ENCODE measurements at places on chromosomes 1 and 21. TPM values are rescaled to one million over a fixed set of nuclear protein-coding genes. Genes with fewer than 3 reads are reported as not detected.
A peak's percentile ranks its signal among the peaks of the same experiment; 100 is the strongest.

PSMA5 gene
- total RNA-seq: 82.7 TPM

PTGS2 gene
- total RNA-seq: 24.2 TPM

ARHGAP29 gene
- total RNA-seq: 31.4 TPM

DAB1 gene
- total RNA-seq: 0.39 TPM

FAM163A gene
- total RNA-seq: not detected

PIGC gene
- 26.1 TPM for total RNA-seq

GRCh38 chr21:32137266-32137665 is 141.6 kb downstream of the MIS18A start:
- DNase-seq: no peak
- H3K27me3 ChIP-seq: no peaks in the 10 kb centered on the region
- no peaks in the 10 kb centered on the region for H3K4me1 ChIP-seq
- H3K4me3 ChIP-seq: no peak overlapping the region
- no peak overlapping the region for H3K27ac ChIP-seq

- H3K27ac ChIP-seq: peak overlapping the region; percentile 8
- peak; percentile 19 for DNase-seq
- H3K27me3 ChIP-seq: no peaks in the 10 kb centered on the region
- H3K4me1 ChIP-seq: peaks cover 17% of the 10 kb centered on the region
- H3K36me3 ChIP-seq: no peaks in the 10 kb centered on the region
Observed at GRCh38 chr1:54483875-54484437, 64.1 kb upstream of the ACOT11 start.

- no peak for DNase-seq
- H3K4me1 ChIP-seq: no peaks in the 10 kb centered on the region
- H3K27ac ChIP-seq: no peak overlapping the region
- H3K4me3 ChIP-seq: no peak overlapping the region
- H3K36me3 ChIP-seq: no peaks in the 10 kb centered on the region
Observed at GRCh38 chr1:28682840-28683239, 14.3 kb downstream of the GMEB1 start.

GRCh38 chr1:3578906-3579305 is 32.4 kb downstream of the MEGF6 start:
- H3K4me3 ChIP-seq: no peak overlapping the region
- H3K27ac ChIP-seq: no peak overlapping the region
- H3K27me3 ChIP-seq: no peaks in the 10 kb centered on the region
- no peak for DNase-seq
- no peaks in the 10 kb centered on the region for H3K4me1 ChIP-seq
- H3K36me3 ChIP-seq: no peaks in the 10 kb centered on the region

- no peaks in the 10 kb centered on the region for H3K27me3 ChIP-seq
- H3K4me1 ChIP-seq: peaks cover 13% of the 10 kb centered on the region
- H3K36me3 ChIP-seq: no peaks in the 10 kb centered on the region
- DNase-seq: no peak
Observed at GRCh38 chr1:9413877-9414213, 121.2 kb downstream of the SPSB1 start.

- no peak for DNase-seq
- no peak overlapping the region for H3K4me3 ChIP-seq
- no peak overlapping the region for H3K27ac ChIP-seq
- no peaks in the 10 kb centered on the region for H3K27me3 ChIP-seq
Observed at GRCh38 chr1:226353698-226354525, 44.9 kb upstream of the LIN9 start.

DNA sequence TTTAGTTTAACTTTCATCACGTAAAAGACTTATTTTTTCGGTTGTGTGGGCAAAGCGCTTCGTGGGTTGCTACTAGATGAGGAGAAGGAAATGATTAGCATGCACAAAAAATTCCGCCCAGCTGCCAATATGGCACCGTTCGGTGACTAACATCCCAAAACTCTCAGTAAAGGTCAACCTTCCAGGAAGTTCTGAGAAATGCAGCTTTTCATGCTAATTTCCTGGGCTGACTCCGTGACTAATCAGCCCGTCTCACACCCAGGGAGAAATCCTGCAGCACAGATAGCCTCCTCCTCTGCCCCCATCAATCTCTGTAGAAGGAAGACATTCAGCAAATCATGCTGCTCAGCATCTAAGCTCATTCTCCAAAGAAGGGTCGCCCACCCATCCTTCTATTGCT is 34.1 kb downstream of the TMCO4 start:
- H3K4me1 ChIP-seq: no peaks in the 10 kb centered on the region
- H3K4me3 ChIP-seq: no peak overlapping the region
- H3K27ac ChIP-seq: no peak overlapping the region
- H3K27me3 ChIP-seq: no peaks in the 10 kb centered on the region
- DNase-seq: no peak

DNA sequence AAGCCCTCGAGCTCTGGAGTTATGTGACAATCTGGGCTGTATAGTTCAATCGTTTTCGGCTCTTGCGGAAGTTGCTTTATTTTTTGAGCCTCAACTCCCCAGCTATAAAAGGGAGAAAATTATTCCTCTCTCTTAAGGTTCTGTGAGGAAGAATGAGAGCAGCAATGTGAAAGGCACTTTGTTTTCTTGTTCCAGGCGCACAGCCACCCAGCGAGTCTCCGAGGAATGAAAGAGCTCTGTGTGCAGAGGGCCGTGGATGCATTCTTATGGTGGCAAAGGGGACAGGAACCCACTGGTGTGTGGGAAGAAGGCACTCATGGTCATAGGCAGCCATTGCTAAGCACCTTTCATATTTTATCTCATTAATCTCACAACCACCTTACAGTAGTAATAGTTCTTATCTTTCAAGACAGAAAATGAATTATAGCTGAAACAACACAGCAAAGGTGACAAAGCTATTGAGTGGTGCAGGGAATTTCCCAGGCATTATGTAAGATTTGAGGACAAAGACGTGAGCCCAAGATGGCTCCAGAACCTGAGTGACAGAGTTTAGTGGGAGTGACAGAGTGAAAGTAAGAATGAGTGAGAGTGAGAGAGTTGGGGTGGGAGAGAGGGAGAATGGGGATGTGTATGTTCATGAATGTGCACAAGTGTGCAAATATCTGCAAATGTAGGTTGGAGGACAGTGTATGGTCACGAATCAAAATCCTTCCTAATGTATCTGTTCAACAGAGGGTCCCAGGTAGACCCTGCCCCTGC is 9.4 kb downstream of the CYP2J2 start:
- H3K4me1 ChIP-seq: no peaks in the 10 kb centered on the region
- H3K36me3 ChIP-seq: no peaks in the 10 kb centered on the region

DNA sequence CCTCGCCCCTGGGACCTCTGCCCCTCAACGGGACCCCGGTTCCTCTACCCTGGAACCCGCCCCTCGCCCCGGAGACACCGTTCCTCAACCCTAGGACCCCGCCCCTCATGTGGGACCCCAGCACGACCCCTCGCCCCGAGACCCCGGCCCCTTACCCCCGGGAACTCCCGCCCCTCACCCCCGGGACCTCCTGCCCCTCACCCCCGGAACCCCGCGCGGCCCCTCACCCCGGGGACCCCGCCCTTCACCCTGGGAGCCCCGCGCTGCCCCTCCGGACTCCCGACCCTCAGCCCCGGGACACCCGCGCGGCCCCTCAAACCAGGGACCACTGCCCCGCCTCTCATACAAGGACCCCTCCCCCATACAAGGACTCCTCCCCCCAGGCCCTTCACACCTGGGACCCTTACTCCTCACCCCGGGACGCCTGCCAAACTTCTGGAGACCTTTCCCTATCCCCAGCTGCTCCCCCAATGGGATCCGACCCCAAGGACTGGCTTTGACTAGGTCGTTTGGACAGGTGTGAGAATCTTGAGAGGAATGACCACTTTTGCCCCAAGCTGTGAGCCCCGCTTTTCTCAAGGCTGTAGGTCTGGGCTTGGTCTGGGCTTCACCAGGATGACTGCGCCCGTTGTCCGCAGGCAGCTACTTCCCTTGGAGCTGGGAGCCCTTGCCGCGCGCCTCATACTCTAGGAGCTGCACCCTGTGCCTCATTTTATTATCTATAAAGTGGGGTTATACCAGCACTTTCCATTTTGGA is 843 bp downstream of the DIP2A start:
- peak overlapping the region; percentile 97 for H3K4me3 ChIP-seq
- peaks cover 6% of the 10 kb centered on the region for H3K4me1 ChIP-seq
- DNase-seq: no peak
- peak overlapping the region; percentile 82 for H3K27ac ChIP-seq

DNA sequence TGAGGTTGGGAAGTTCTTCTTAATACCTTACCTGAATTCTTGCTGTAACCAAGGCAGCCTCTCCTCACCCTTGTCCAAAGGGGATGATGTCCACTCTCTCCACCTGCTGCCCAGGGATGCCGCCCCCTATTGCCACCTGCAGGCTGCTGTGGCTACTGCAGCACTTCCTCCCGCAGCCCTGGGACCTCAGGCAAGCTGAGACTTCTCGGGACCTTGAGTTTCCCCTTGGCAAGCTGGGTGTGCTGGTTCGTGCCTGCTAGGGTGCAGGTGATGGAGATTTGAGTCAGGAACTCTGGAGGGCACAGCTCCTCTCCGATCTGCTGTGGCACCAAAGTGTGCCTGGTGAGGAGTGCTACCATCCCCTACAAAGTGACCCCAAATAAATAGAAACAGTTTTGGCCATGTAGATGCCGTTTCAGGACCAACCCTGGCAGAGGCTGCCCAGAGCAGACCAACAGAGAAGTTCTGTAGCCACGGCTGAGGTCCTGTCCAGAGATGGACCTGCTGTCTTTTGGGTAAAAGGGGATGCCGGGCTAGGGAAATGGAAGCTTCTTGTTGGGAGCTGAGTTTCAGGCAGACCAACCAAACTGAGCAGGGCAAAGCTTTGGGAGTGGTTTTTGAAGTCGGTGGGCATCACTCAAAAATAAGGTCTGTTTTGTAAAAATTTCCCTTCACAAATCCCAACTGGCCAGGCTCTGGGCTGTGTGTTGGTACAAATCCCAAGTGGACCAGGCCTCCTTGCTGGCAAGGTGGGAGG is 31.7 kb downstream of the RUNX3 start:
- no peak overlapping the region for H3K4me3 ChIP-seq
- no peaks in the 10 kb centered on the region for H3K4me1 ChIP-seq
- H3K36me3 ChIP-seq: no peaks in the 10 kb centered on the region
- peak; percentile 71 for DNase-seq
- H3K27ac ChIP-seq: no peak overlapping the region

DNA sequence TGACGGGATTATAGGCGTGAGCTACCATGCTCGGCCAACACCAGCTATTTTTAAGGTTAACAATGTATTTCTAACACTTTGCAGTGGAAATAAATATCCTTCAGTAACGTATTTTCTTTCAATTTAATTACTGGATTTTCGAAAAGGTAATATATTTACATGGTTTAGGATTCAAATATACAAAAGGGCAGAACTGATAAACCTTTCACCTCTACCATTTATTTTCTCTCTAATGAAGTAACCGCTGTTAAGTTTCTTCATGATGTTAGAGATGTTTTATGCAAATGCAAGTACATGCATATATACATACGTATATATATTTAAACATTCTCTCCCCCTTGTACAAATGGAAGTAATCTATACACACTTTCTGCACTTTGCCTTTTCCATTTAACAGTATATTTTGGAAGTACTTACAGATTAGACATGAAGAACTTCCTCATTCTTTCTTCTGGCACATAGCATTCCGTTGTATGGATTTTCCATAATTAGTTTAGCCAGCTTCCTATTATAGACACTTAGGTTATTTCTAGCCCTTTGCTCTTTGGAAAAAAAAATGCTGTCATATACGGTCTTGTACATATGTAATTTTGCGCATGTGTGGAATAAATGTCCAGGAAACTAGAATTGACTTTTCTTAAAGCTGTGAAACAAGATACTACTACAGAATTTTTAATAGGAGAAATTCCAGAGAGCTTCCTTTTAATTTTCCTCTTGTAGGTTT is 14.9 kb upstream of the HJV start:
- no peaks in the 10 kb centered on the region for H3K36me3 ChIP-seq
- peak overlapping the region; percentile 36 for H3K4me3 ChIP-seq
- no peaks in the 10 kb centered on the region for H3K27me3 ChIP-seq
- peak overlapping the region; percentile 100 for H3K27ac ChIP-seq
- 0 out of 2 replicates have a peak, but pooled peaks cover 3% of the 10 kb centered on the region for H3K4me1 ChIP-seq

DNA sequence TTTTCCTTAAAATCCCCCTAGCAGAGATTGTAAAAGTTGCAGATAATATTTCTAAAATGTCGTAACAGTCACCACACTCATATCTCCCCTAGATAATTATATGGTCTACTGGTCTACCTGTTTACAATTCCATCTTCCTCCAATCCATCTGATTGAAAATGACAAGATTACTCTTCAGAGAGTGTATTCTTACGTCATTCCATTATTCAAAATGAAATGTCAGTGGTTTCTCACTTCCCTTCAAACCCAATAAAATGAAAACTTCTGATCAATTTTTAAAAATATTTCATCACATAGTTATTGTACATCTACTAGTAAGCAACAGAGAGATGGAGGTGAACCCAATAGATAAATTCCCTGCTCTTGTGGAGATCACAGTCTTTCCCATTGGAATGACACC is 202.2 kb upstream of the C8B start:
- no peaks in the 10 kb centered on the region for H3K36me3 ChIP-seq
- H3K27me3 ChIP-seq: no peaks in the 10 kb centered on the region
- H3K4me3 ChIP-seq: no peak overlapping the region
- H3K27ac ChIP-seq: no peak overlapping the region
- no peak for DNase-seq

DNA sequence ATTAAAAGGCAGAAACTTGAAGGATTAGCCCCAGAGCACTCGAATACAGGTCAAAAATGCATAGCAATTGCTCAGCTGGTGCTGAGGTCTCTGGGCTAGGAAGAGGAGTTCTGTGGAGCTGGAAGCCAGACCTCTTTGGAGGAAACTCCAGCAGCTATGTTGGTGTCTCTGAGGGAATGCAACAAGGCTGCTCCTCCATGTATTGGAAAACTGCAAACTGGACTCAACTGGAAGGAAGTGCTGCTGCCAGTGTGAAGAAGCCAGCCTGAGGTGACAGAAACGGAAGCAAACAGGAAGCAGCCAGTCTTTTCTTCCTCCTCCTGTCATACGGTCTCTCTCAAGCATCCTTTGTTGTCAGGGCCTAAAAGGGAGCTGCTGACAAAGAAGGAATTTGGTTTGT is 233.4 kb upstream of the FGGY start:
- DNase-seq: no peak
- H3K4me3 ChIP-seq: no peak overlapping the region
- H3K4me1 ChIP-seq: peaks cover 8% of the 10 kb centered on the region
- no peaks in the 10 kb centered on the region for H3K36me3 ChIP-seq

GRCh38 chr1:51253691-51254090 is 17.6 kb downstream of the RNF11 start:
- peaks cover 11% of the 10 kb centered on the region for H3K4me1 ChIP-seq
- no peak overlapping the region for H3K4me3 ChIP-seq
- DNase-seq: no peak
- no peaks in the 10 kb centered on the region for H3K27me3 ChIP-seq
- no peak overlapping the region for H3K27ac ChIP-seq

- peak; percentile 8 for DNase-seq
- H3K27me3 ChIP-seq: no peaks in the 10 kb centered on the region
- no peak overlapping the region for H3K4me3 ChIP-seq
- H3K4me1 ChIP-seq: no peaks in the 10 kb centered on the region
Observed at GRCh38 chr1:86018283-86018923, 138.2 kb downstream of the COL24A1 start.

DNA sequence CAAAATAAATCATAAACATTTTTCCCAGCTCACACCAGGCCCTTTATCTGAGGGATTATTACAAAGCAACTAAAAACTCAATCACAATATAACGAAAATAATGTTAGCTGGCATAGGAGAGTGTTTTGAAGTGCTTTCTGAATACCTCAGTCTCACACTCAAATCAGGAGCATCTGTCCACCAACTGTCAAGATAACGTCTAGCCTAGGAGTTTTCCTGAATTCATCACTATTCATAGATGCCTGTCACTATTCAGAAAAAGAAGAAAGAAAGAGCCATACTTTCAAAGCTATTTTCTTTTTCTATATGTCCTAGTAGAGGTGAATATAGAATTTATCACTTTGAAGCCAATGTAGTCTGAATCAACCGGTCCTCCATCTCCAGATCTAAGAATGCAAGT is 127.0 kb downstream of the AKT3 start:
- no peak overlapping the region for H3K27ac ChIP-seq
- no peaks in the 10 kb centered on the region for H3K36me3 ChIP-seq
- peaks cover 8% of the 10 kb centered on the region for H3K4me1 ChIP-seq
- H3K4me3 ChIP-seq: no peak overlapping the region
